Esophagus squamous epithelium (tissue), 5 donors: ENCODE measurements at places on chromosomes 1 and 21.

DNA sequence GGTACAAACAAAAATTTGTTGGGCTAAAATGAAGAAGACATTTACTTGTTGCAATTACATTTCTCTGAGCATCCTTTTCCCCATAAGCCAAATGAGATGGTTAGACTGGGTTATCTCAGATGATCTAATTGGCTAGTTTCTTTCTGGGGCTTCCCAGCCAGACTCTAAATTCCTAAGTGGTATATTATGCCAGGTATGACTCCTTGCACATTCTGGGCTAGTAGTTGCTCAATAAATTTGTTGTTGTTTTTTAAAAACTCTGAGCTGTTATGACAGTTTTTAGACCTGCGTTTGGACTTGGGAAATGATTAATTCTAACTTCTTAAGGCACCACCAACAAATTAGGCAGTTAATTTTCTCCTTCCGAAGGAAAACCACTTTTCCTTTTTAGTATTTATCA, 66.1 kb downstream of the UCK2 start:
- DNase-seq = no peak

- no peak for DNase-seq
Measured at GRCh38 chr21:45265721-45266517, 21.8 kb downstream of the POFUT2 start.

DNA sequence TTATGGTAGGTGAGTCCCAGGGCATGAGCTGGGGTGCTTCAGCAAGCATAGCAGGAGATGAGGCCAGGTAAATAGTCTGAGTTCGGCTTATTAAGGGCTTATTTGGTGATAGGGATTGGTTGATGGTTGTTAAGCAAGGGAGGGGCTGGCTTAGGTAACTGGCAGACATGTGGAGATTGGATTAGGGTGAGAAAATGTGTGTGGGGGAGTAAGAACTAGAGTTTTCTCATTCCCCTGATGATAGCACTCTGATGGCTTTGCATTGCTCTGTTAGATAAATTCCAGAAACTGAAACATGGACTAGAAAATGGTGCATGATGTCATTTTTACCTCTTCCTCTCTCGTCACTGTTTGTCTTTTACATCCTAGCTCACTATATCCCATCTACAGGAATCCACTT, 53.6 kb downstream of the FGGY start:
- no peak for DNase-seq

DNA sequence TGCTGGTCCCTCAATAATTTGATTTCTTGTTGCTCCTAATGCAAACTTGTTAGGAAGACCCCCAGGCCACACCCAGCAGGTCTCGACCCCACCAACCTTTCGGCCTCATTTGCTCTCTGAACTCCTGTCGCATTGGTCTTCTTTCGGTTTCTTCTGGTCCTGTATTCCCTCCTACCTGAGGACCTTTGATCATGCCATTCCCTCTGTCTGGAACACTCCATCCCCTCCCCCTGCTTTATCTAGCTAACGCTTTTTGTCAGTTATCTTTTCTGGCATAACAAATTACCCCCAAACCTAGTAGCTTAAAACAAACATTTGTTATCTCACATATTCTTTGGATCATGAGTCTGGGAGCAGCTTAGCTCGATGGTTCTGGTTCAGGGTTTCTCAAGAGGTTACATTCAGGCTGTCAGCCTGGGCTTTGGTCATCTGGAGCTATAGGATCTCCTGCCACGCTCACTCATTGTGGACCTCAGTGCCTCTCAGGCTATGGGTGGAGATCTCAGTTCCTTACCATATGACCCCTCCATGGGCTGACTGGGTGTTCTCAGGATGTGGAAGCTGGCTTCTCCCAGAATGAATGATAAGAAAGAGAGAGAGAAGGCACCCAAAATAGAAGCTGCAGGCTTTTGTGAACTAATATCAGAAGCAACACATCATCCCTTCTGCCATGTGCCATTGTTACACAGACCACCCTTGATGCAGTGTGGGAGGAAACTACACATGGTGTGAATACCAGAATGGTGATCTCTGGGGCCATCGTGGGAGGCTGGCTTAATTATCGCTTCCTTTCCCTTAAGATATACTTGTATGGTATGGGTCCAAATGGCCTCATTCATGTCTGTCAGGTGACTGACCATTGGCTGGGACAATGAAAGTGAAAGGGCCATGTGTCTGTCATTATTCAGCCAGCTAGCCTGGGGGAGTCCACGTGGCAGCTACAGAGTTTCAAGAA, 29.1 kb upstream of the BCAR3 start:
- no peak for DNase-seq

DNA sequence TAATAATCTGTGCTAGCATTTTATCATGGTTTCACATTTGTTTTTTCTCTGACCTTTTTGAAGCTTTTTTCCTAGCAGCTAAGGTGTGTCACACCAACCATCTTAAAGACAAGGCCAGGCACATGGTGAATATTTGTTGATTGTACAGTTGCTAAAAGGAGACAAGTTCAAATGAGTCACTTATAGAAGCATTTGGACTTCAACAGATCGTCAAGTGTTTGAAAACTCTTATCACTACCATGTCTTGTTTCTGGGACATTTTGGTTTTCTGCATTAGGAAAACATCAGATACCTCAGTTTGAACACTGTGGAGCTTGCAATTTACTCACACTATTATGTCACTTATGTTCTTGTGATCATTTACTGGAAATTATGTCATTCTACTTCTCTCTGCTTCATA, 407.3 kb downstream of the USP25 start:
- no peak for DNase-seq

DNA sequence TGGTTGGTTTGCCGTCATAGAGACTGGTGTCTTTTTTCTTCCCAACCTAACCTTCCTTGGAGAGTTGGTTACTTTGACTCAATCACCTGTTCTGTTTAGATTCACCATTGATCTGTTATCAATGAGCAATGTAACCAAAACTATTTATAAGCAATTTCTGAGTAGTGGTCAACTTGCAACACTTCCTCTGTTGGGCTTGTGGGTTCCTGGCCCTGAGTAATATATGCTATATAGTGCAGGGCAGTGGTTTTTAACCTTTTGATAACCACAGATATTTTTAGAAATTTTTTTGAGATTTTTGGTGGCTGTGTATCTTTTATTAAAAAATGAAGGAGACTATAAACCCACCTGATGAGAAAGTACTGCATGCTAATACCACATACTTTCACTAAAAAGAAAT, 9.4 kb upstream of the XCL1 start:
- DNase-seq = no peak

- DNase-seq = no peak
Measured at GRCh38 chr1:218783131-218783530, 390.5 kb upstream of the LYPLAL1 start.

DNA sequence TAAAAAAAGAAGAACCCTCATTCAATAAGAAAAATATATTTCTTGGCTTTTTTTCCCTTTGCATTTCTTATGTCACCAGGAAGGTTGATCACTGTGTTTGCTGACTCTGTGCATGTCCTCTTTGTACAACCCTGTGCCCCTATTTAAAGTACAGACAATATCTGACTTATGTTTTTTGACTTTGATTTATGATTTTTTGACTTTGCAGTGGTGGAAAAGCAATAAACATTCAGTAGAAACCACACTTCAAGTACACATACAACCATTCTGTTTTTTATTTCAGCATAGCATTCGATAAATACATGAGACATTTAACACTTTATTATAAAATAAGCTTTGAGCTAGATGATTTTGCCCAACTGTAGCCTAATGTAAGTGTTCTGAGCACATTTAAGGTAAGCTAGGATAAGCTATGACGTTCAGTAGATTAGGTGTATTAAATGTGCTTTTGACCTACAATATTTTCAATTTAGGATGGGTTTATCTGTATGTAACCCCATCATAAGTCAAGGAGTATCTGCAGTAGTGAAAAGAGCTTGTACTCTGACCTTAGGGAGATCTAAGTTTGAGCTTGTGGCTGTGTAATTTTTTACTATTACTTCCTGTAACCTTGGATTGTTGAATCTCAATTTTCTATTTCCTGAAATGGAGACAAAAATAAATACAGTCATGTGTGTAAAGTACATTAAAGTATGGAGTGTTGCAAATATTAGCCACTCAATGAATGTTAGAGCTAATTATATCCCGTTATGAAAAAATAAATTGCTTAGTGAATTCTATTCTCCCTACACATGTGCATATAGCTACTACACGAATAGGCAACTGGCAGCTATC, 1.2 kb downstream of the RNASEL start:
- DNase-seq = no peak

GRCh38 chr1:24544239-24544638, 11.6 kb upstream of the NCMAP start:
- no peak for DNase-seq

GRCh38 chr1:159866905-159867663, 4.6 kb upstream of the VSIG8 start:
- DNase-seq = no peak

- no peak for DNase-seq
Measured at GRCh38 chr1:179342740-179343404, 22.9 kb upstream of the AXDND1 start.

- no peak for DNase-seq
Measured at GRCh38 chr1:17615959-17616358, 76.5 kb downstream of the ARHGEF10L start.

DNA sequence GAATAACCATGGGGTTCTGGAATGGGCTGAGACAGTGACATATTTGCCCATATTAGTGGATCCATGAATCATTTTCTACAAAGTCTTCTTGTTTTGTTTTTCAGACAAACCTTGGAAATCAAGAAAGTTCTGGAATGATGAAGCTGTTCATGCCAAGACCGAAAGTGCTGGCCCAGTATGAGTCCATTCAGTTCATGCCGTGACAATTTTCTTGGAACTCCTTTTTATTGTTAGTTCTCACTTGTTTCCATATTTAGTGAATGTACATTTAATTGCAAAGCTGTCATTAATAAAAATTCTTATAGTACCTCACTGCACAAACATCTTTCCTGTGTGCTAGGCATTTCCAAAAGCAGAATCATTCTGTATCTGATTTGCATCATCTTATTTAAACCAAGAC, 100.6 kb upstream of the KCNJ15 start:
- DNase-seq = no peak

GRCh38 chr1:227891223-227891954, 56.3 kb downstream of the WNT9A start:
- DNase-seq = no peak
